Inflammatory macrophage treated with lipopolysaccharide for 4 hours (primary cell): ENCODE measurements at places on chromosomes 12 and 14.

DNA sequence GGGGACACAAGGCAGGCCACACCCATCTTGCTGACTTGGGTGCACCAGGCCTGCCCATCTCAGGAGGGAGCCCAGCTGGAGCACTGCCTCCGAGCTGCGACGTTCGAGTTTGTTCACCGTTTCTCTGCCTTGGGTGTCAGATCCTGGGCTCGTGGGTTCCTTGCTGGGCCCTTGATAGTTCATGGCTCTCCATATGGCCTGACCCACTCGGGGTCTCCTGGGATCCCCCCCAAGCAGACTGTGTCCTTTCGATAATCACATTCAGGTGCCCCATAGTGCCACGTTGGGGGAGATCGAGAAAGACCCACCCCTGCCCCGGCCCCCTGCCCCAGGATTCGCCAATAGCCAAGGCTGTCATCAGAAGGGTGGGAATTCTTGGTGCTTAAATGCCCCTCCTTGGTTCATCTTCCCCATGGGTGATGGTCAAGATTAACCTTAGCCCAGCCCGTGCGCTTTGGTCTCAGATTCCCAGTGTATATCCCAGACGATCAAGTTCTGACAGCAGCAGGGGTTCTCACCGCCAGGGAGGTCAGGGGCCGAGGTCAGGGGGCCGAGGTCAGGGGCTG is 7.4 kb downstream of the RFLNA start:
- DNase-seq = no peak

GRCh38 chr12:90122681-90123080 is 414.0 kb upstream of the ATP2B1 start:
- DNase-seq = no peak

DNA sequence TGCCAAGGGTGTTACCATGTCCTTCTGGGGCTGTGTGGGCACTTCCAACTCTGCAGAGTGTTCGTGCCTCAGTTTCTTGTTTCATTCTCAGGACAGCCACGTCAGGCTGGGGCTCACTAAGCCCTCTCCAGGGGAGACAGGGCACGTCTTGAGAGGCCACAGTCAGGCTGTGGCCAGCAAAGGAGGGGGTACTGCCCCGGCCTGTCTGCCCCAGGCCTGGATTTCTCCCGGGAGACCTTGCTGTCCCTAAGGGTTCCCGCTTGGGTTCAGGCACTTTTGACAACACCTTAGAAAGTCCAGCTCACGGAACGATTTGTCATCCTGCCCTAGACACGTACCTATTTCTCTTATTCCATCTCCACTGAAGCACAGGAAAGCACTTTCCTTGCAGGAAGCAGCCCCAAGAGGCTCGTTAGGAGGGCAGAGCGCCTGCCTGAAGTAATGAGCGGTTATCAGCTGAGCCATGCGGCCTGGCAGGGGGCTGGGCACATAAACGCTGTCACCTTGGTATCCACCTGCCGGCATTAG is 290.4 kb upstream of the RTL1 start:
- DNase-seq = no peak

GRCh38 chr14:96847451-96847850 is 50.3 kb downstream of the VRK1 start:
- DNase-seq = no peak

GRCh38 chr14:28247491-28247890 is 519.1 kb upstream of the FOXG1 start:
- DNase-seq = no peak

DNA sequence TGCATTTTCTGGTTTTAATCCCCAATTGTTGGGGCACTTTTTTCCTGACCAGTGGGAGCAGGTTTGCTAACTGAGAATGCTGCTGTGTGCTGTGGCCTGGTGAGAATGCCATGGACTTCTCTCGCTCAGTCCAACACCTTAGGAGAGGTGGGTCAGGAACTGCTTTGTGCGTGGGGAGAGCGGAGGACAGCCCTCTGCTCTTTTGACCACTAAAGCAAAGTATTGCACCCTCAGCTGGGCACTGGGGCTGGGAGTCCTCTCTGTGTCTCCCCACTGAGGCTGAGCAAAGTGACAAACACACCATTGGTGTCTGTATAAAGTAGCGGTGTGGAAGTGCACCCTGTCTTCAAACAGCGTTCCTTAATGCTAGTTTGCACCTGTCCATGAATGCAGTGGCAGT is 136.2 kb downstream of the SAMD4A start:
- no peak for DNase-seq

DNA sequence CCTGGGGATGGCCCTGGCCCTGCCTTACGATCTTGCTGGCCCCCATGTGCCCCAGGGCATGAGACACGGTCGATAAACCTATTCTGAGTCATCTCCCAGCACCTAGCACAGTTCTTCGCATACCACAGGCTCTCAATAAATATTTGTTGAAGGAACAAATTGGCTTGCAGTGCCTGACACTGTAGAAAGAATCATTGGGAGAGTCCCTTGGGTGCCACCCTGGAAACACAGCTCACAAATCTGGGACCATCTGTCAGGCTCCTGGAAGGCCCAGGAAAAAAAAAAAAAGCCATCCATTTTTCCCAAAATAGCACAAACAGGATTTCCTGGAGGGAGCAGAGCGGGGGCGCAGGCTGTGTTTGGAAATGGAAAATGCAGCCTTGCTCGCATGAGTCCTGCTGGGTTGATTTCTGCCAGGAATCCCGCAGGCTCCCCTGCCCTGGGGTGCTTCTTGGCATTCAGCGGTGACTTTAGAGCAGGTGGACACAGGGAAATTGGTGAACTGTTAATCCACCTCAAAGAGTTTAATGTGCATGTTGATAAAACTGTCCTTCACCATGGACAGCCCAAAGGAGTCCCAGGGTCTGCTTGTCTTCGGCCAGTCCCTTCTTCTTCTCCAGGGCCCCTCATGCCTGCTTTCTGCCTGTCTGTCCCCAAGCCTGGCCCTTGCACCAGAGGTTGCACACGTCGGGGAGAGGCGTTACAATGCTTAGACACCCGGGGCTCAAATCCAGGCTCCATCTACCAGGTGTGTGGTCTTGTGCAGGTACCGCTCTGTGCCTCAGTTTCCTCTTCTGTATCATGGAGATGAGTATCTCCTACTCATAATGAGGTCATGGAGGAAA is 106.1 kb upstream of the RFLNA start:
- no peak for DNase-seq

- peak; percentile 93 for DNase-seq
These were observed at the start of gene DIP2B for GRCh38 chr12:50504798-50505674. TSS of gene DIP2B (plus strand) at chr12:50504985. CDS start at chr12:50505141, 156 bp downstream.
